ENCODE measurements at places on chromosomes 5 and 9.

- no peak for DNase-seq
These were observed 211.9 kb downstream of the MEF2C start for GRCh38 chr5:88671106-88671504.

- DNase-seq: no peak
These were observed 35.8 kb downstream of the CDH6 start for GRCh38 chr5:31229266-31229665.

DNA sequence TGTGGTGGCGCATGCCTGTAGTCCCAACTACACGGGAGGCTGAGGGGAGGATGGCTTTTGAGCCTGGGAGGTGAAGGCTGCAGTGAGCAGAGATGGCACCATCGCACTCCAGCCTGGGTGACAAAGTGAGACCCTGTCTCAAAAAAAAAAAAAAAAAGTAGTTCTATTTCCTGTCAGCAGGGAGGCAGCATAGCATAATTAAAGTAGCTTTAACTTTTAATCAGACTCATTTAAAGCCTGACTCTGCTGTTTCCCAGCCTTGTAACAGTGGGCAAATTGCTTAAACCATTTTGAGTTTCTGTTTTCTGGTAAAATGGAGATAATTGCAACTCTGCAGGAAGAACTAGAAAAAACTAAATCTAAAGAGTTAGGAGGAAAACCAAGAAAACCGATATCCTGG is 31.2 kb downstream of the CNOT6 start:
- DNase-seq: no peak

DNA sequence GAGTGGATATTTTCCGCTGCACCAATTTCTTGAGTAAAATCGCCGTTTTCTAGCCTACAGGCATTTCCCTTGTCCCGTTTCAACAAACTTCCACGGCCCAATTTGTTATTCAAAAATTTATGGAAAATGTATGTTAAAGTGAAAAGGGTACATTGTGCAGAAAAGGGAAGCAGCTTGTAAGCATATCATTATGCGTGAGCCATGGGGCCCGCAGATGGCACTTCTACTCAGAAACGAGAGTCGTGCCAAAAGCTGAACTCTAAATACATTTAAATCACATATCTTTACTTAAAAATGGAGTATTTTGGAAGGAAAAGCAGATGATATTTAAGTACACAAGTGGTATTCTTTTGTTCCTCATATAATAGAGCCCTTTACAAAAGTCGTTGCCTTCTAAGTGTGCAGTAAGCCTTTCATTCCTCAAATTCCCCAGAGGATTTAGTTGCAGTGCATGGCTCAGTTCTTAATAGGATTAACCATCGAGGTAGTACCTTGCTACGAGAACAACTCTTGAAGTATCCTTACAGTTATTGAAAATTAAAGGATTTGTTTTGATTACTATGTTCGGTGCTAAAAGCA is 1227.2 kb upstream of the WWC1 start:
- no peak for DNase-seq

DNA sequence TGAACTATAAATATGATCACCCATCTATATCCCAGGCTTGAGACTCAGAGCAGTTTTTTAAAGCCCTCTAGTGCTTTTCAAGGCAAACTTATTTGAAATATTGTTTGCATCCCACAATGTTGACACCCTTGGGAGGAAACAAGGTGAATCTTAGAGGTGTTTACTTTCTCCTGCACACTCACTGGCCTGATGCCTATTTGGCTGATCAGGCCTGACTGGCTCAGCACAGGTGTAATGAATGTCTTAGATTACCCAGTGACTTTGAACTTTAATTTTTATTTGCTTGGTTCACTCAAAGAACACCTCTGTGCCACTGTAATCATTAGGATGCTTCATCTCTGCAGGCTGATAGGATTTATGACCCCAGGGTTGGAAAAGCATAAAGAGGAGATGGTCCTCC is 158.3 kb downstream of the KCTD16 start:
- DNase-seq: no peak

DNA sequence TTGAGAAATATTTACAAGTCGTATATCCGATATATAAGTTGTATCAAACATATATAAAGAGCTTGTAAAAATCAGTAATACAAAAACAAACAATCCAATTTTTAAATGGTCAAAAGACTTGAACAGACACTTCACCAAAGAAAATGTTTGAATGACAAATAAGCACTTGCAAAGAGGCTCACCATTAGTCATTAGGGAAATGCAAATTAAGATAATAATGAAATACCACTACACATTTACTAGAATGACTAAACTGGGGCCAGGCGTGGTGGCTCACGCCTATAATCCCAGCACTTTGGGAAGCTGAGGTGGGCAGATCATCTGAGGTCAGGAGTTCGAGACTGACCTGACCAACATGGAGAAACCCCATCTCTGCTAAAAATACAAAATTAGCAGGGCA is 134.6 kb upstream of the HAND1 start:
- no peak for DNase-seq
